HAP-1 (cell line): ENCODE measurements at places on chromosomes 5 and 9.
A peak's percentile ranks its signal among the peaks of the same experiment; 100 is the strongest.

GRCh38 chr9:114754581-114754980 lies 51.3 kb downstream of the TNFSF15 start:
- no peak for DNase-seq

DNA sequence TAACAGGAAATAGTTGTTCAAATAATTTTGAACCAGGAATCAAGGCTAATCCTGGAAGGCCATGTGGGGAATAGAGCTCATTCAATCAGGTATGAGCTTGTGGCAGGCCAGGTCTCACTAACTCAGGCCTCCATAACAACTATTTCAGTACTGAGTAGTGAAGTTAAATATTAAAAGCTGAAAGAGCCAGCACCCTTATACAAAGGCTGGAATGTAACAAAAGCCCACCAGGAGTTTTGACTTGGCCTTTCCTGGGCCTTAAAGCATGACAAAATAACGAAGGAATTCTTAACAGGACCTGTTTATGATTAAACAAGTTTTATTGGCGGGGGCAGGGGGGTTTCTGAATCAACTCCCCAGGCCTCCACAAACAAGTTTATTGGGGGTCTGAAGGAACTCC lies 1146.7 kb downstream of the CDH9 start:
- no peak for DNase-seq

- DNase-seq: no peak
Observed at GRCh38 chr9:92679413-92680165, 9.7 kb upstream of the IPPK start.

GRCh38 chr9:91751922-91752321 lies 198.1 kb downstream of the ROR2 start:
- no peak for DNase-seq

GRCh38 chr9:17847908-17848307 lies 269.0 kb downstream of the SH3GL2 start:
- no peak for DNase-seq

DNA sequence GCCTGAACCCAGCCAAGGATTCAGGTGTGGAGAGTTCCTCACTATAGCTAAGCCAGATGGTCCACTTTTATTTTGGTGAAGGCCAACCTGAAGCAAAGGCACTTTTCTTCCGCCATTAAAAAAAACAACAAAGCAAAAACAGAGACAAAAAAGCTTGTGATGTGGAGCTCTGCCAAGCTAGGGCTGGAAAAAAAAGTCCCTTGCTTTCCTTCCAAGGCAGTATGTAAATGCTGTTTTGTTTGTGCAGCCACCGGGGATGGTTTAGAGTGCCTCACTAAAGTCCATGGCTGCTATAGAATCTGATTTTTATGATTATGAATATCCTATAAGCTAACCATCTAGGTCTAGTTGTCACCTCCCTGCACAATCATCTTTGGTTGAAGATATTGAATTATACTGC lies 14.9 kb downstream of the MEGF10 start:
- DNase-seq: no peak

DNA sequence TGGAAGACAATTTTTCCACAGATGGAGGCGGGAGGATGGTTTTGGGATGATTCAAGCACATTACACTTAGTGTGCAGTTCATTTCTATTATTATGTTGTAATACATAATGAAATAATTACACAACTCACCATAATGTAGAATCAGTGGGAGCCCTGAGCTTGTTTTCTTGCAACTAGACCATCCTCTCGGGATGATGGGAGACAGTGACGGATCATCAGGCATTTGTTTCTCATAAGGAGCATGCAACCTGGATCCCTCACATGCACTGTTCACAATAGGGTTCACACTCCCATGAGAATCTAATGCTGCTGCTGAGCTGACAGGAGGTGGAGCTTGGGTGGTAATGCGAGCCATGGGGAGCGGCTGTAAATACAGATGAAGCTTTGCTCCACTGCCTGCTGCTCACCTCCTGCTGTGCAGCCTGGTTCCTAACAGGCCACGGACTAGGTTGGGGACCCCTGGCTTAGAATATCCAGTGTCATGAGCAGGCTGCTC lies 1.6 kb downstream of the STKLD1 start:
- DNase-seq: peak; percentile 68

DNA sequence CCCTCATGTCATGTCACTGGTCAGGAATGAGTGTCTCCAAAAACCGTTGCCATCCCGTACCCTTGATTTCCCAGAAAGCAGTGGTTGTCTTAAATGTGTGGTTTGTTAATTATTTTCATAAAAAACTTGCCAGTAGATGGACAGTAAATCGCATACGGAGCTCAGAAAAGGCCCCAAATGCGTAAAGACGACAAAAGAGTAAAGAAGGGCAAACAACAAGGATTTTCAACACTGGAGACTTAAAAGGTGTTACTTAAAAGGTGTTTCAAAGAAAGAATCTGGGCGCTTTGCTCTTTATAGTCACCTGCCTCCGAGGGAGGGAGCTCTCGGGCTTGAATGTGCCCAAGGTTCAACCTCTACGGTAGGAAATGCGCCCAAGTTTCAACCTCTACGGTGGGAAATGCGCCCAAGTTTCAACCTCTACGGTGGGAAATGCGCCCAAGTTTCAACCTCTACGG lies 734 bp downstream of the KIF27 start:
- DNase-seq: no peak

- no peak for DNase-seq
Observed at GRCh38 chr9:3675946-3676345, 150.1 kb upstream of the RFX3 start.

DNA sequence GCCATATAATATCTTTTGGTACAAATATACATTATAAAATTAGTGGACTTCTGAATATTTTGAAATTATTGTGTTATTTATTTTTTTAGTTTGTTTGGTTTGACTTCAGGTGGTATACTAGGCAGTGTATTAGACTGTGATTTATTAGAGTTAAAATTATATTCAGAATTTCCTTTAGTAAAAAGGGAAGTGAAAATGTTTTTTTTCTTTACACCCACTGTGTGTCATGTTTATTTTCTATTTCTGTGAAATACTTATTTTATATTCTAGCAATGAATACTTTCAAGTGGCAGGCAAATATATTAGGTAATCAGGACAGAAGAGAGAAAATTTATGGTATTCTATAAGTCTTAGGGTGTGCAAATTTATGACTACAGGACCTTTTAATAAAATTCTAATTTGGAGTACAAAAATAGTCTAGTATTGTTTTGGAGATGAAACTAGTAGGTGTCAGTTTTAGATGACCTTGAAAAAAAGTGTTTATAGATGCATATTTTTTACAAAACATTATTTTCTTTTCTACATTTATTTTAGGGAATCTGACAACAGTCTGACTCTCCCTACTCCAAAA lies 8.8 kb downstream of the CSNK1G3 start:
- no peak for DNase-seq
